GM12878 (cell line): ENCODE measurements at places on chromosomes 2 and 18.

DNA sequence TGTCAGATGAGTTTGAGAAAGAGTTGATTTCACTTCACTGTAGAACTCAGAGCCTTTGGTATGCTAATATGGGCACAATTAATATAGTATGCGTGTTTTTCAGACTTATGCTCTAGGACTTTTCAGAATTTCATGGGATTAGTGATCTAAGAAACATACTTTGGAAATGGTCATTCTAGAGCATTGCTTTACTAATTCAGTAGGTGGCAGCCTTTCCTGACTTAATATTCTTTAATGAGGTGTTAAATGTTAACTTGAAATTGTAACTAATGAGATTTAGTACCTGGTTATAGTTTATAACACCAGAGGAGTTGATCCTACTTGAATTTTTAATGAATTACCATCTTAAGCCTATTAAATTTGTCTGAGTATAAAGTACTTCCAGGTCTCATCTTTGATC, 28.4 kb downstream of the ACTR2 start:
- DNase-seq, result no peak

DNA sequence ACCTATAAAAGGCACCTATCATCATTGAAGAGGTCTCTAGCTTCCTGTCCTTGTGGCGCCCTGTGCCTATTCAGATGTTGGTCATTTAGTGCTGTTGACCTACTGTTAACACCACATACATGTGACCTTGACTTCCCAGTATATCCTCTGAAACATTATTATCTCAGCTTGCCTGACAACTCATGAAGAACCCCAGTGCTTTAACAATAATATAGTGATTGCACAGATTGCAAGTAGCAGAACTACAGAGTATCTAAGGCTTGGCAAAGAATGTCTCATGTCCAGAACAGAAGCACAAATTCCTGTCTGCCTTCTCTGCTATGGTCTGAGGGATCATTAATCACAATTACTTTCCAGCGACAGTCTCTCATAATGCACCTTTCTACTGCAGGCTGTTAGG, 165.3 kb downstream of the LCLAT1 start:
- no peak for DNase-seq

DNA sequence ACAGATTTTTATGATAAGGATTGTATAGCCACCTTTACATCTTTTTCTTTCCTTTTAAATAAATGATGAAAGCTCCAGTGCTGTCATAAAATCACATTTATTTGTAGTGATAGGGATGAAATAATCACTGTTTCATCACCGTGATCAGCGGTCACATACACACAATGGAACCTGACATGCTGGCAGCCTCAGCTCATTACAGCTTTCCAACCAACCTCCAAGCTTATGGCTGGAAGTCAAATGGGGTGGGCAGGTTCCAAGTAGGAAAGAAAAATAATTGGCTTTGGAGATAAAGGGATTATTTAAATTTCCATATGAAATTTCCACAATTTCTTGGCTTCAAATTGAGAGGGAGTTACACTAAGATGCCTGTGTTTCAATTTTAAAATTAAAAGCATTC, 251.3 kb downstream of the PLCL1 start:
- no peak for DNase-seq

DNA sequence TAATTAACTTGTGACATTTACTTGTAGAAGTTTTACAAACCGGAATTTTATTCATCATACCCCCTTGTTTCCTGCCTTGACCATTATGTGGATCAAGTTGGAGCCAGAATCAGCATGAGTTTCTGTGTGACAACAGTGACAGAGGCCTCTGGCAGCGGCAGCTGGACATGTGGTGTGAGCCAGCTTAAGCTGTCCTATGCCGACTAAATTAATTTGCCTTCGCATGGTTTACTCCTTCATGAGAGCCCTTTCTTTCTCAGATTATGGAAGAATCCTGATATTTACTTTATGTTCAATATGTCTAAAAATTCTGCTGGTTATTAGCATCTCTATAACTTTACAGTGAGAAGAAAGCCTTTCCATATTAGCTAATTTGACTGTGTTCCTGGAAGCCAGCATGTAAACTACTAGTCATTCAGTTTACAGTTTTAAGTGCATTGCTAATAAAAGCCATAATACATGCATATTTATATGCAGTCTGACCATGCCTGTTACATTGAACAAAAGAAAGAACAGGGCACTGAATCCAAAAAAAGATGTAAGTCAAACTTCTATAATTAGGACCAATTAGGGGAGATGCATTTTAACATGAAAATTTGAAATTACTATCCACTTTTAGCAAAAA, 495.8 kb upstream of the ACVR2A start:
- no peak for DNase-seq

GRCh38 chr18:21672521-21673267, 31.9 kb downstream of the ABHD3 start:
- DNase-seq, result no peak

- DNase-seq, result no peak
Measured at GRCh38 chr2:175523001-175523400, 341.5 kb upstream of the ATP5MC3 start.

DNA sequence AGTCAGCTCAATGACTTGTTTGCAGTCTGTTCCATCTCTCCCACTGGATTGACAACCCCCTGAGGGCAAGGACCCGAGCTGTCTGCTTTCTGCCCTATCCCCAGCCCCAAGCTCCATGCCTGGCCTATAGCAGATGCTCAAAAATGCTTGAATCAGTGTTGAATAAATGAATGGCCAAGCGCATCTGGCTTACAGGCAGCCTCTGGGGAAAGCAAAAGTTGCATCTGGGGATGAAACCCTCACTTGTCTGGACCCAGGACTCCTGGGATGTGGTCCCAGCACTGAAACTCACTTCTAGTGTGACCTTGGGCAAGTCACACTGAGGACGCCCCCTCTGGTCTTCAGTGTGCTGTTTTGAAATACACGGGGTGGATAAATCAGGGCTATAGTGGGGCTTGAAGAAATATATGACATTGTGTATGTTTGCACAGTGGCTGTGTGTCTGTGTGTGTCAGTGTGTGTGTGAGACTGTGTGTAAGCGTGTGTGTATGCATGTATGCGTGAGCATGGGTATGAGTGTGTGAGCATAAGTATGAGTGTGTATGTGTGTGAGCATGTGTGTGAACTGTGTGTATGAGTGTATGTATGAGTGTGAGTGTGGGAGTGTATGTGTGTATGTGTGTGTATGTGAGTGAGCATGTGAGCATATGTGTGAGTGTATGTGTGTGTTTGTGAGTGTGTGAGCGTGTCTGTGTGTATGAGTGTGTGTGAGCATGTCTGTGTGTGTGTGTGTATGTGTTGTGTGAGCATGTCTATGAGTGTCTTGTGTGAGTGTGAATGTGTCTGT, 27.8 kb upstream of the TNS1 start:
- DNase-seq, result no peak

- no peak for DNase-seq
Measured at GRCh38 chr2:216934151-216934550, 74.3 kb upstream of the TNP1 start.

GRCh38 chr2:120658042-120658769, 77.5 kb upstream of the GLI2 start:
- DNase-seq, result no peak

- no peak for DNase-seq
Measured at GRCh38 chr2:238696331-238696730, 151.6 kb upstream of the TWIST2 start.

- no peak for DNase-seq
Measured at GRCh38 chr2:26438526-26438925, 36.8 kb downstream of the DRC1 start.

GRCh38 chr2:226693521-226693920, 106.1 kb downstream of the IRS1 start:
- no peak for DNase-seq

- no peak for DNase-seq
Measured at GRCh38 chr2:27441226-27441926, 805 bp upstream of the KRTCAP3 start.

- no peak for DNase-seq
Measured at GRCh38 chr2:142286618-142287017, 155.8 kb upstream of the LRP1B start.

DNA sequence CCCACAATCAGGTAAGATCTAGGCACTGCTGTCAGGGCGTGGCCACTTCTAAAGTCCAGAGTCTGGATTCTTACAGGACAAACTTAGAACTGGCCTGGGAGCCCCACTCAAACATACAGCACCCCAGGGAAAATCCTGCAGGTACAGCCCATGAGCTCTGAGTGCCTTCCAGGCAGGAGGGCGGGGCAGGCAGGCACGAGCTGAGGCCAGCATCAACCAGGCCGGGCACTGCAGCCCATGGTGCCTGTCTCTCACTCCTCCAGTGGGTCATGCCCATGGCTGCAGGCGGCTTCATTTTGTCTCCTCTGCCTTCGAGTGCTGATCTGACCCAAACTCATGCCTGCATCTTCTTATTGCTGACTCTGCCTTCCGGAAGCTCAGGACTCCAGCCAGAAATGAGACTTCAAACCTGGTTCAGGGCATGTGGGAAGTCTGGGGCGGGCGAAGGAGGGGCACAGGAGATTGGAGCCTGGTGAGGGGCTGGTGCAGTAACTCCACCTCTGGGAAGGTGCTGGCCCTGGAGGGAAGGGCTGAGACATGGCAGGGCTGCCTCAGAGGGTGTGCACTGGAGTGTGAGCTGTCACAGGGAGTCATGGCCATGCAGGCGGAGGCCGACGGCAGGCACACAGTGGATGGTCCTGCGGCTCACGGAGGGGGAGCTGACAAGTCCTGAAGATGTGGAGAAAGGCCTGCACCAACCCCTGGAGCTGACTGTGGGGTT, 40.5 kb downstream of the HS6ST1 start:
- DNase-seq, result no peak

- DNase-seq, result no peak
Measured at GRCh38 chr18:55265130-55265675, 305.9 kb upstream of the CCDC68 start.

DNA sequence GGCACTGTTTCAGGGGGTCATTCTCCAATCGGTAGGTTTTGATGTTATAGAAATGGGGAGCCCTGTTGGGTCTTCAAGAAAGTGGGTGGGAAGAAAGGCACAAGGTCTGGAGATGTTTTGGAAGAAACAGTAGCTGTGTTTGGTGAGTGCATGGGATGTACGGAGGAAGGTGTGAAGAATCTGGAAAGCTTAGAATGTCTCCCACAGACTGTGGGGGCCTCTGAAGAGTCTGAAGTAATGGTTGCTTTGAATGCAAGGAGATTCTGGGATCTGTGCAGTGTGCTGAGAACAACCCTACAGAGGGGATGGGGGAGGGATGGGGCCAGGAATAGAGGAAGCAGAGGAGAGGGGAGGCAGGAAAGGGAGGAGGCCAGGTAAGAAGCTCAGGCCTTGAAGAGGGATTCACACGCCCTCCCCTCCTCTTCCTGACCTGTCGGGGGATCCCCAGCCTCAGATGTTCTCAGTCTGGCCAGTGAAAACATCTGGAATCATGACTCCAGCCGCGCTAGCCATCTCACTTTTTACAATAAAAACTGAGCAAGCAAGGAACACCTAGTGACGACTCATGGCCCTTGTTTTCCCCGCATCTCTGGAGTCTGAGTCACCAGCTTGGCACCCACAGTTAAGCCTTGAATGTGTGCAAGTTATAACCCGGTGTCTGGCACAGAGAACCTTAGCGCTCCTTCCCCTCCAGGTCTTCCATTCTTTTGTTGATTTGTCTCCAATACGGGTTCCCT, 74.2 kb downstream of the SH3BP4 start:
- no peak for DNase-seq

DNA sequence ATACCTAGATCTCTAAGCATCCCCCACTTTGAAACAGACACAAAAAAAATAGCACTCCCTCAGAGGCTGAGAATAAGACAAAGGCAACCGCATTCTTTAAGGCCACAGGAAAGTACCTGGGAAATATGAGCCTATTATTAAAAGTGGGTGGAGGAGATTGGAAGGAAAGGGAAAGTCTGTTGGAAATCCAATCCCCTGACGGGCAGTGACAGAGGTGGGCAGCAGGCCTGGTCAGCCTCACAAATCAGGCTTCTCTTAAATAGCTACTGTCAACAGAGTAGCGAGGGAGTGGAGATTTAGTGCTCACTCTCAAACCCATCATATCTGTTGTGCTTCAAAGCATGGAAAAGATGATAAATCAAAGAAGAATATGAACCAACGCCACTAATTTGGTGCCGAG, 324.4 kb downstream of the ALK start:
- no peak for DNase-seq

DNA sequence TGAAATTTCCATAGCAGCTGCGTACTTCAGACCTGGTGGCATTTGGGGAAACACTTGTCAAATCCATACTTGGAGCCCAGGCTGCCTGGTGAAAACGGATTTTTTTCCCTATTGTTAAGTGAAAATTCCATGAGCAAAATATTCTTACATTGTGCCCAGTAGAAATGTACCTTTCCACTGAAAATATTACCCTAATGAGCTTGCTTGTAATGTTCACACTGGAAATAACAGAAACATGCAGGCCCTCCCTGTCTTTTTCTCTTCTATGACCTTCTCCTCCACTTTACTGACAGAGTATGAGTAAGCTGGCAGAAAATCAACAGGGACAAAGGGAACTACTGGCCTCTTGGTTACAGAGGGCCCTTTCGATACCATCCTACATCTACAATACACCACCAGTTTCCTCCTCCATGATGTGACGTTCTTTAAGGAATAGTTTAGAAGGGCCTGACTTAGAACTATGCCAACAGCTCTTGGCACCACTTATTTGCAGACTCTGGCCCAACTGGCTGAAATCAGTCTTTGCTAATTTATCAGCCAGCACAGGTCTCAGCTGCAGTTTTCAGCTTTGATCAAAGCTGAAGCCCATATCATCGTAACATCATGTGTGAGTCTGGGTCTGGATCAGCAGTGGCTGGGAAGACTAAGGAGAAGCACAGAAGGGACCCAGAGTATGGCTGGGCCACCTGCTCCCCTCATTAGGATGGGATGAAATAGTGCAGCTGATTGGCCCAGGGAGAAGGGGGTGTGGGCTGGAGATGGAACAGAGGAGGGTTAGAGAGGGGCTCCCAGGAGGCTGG, 272.2 kb upstream of the ID2 start:
- DNase-seq, result no peak

DNA sequence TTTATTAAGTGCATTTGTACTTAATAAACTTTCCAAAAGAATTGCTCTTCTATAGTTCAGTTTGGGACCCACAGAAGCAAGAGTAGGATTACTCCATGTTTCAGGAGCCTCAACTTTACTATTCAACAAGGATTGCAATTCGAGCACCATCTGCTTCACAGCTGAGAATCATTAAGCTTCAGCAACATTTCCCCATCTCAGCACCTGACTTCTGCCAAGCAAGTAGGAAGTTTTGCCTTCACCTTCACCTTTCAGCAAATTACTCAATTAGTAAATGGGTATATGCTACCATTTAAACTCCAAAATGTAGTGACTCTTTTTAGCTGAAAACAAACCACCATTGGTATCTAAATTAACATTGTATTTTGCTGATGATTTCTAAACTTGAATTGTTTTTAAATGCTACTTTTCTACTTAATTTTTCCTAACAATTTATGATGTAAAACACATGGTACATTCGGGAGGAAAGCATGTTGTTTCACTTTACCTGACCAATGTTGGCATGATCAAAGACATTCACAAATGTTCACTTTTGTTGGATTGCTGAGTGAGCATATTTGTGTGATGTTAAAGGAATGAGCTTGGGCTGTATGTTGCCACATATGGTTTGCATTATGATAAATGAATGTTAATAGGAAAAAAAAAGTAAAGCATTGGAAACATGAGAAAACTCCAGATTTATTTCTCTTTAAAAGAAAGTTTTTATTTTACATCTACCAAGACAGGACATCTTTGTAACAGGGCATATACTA, 159.2 kb downstream of the GULP1 start:
- DNase-seq, result no peak

GRCh38 chr2:181389524-181389923, 67.7 kb upstream of the ITGA4 start:
- DNase-seq, result no peak

- DNase-seq, result no peak
Measured at GRCh38 chr2:142521492-142521891, 356.0 kb upstream of the KYNU start.
